Aorta (tissue), 5 donors: ENCODE measurements at places on chromosomes 11 and 22. TPM values are rescaled to one million over a fixed set of nuclear protein-coding genes. Genes with fewer than 3 reads are reported as not detected.

Gene GTSE1
- 0.55 TPM for total RNA-seq

Gene C11orf42
- not detected for total RNA-seq

Gene P2RX3
- total RNA-seq = not detected

Gene OR51V1
- not detected for total RNA-seq

Gene OR4D5
- total RNA-seq = not detected

Gene ZP1
- total RNA-seq = not detected

Gene TEX12
- total RNA-seq = 0.57 TPM

GRCh38 chr11:6556139-6556949 lies 47.1 kb downstream of the RRP8 start:
- no peak for DNase-seq

DNA sequence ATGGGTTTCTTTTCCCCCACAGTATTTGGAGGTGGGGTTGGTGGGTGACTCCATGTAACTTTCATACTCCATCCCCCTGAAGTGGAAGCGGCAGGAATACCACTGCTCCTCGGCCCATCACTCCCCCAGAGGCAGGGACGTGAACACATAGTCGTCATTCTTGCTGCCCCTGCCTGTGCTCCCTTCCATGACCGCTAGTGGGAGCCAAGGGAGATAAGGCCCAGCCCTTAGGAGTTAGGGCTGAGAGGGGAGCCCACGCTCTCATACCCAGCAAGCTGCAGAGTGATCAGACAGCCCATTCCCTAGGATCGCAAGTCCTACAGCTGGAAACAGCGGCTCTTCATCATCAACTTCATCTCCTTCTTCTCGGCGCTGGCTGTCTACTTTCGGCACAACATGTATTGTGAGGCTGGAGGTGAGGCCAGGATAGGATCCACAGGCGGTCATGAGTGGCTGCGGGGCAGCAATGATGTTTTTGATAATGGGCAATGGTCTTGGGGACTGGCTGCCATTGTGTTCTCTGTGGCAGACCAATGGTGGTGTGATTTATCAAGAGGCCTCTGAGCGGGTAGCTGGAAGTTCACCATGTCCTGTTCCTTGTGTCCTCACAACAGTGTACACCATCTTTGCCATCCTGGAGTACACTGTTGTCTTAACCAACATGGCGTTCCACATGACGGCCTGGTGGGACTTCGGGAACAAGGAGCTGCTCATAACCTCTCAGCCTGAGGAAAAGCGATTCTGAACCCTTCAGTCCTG lies 15.9 kb downstream of the RHOG start:
- peak; percentile 79 for DNase-seq

- peak; percentile 21 for DNase-seq
Measured at GRCh38 chr11:60970890-60971289, 590 bp upstream of the CD6 start.

DNA sequence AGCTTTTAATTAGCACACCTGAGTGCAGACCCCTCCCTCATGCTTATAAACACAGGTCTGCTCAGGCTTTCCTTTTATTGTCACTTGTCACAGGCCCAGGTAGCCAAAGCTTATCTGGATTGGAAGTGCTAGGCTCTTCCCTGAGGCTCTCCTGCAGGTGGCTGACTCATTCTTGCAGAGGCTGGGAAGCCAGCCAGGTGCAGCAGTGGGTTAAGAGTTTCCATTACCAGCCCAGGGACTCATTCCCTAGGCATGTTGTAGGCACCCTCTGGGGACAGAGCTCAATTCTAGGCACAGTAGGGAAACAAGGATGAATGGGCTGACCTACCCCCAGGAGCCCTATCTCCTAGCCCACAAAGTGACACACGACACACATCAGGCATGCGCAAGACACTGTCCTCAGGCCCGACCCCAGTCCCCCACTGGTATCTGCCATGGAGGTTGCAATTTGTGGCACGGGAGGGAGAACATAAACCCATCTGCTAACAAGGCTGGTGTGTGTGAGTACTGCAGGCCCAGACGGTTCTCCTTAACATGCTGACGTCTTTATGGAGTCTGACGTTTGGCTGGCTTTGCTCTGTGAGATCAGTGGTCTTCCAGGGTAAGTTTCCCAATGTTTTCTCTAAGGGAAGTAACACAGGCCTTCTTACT lies 94.2 kb downstream of the ABTB2 start:
- peak; percentile 87 for DNase-seq

DNA sequence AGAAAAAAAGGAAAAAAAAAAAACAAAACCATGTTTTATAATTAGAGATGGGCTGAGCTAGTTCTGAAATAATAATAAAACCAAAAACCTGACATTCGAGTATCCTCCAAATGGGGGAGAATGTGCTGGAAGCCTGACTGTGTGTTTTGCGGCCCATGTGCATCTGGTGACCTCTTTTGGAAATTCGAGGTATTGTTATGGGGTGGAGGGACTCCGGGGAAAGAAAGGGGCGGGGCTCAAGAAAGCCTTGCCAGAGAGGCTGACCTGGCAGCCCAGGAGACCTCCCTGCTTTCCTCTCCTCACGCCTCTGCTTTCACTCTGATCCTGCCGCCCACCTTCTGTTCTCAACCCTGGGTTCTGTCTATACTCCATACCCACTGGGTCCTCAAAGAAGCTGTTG lies 72.9 kb downstream of the CTTN start:
- DNase-seq = peak; percentile 51

GRCh38 chr11:70536051-70536877 lies 137.9 kb downstream of the CTTN start:
- peak; percentile 68 for DNase-seq

DNA sequence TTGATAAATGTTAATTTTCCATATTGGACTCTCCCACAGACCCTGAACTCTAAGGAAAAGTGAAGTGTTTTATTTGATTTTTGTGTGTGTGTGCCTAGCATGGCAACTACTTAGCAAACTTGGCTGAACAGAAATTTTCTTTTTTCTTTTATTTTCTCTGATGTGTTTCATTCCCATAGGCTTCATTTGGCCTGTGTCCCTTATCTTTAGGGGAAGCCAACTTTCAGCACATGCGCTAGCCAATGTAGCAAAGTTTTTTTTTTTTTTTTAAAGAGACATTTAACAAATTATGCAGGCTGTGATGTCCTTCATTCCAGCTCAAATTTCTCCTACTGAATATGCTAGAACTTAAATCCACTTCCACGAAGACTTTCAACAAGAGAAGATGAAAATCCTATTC lies 14.2 kb downstream of the TCF20 start:
- DNase-seq = no peak

GRCh38 chr11:19183646-19184045 lies 18.1 kb downstream of the CSRP3 start:
- DNase-seq = no peak

GRCh38 chr22:49604732-49605302 lies 222.9 kb downstream of the BRD1 start:
- DNase-seq = no peak

DNA sequence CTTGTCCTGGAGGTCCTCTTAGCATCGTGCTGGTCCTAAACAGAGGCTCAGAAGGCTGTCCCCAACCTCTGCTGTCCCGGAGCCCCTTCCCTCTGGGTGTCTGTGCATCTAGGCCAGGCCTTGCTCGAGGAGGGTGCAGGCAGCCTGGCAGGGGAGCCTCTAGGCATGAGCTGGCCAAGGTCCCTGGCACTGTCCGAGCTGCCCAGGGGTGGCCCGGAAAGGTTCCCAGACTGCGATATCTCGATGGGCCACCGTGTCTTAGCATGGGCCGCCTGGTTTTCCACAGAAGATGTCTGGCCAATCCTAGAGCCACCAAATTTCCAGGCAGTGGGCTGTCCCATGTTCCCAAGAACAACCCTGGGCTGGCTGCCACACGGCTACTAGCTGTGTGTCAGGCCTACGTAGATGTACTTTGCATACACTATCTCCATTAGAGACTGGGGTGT lies 24.6 kb upstream of the SMIM38 start:
- peak; percentile 85 for DNase-seq

DNA sequence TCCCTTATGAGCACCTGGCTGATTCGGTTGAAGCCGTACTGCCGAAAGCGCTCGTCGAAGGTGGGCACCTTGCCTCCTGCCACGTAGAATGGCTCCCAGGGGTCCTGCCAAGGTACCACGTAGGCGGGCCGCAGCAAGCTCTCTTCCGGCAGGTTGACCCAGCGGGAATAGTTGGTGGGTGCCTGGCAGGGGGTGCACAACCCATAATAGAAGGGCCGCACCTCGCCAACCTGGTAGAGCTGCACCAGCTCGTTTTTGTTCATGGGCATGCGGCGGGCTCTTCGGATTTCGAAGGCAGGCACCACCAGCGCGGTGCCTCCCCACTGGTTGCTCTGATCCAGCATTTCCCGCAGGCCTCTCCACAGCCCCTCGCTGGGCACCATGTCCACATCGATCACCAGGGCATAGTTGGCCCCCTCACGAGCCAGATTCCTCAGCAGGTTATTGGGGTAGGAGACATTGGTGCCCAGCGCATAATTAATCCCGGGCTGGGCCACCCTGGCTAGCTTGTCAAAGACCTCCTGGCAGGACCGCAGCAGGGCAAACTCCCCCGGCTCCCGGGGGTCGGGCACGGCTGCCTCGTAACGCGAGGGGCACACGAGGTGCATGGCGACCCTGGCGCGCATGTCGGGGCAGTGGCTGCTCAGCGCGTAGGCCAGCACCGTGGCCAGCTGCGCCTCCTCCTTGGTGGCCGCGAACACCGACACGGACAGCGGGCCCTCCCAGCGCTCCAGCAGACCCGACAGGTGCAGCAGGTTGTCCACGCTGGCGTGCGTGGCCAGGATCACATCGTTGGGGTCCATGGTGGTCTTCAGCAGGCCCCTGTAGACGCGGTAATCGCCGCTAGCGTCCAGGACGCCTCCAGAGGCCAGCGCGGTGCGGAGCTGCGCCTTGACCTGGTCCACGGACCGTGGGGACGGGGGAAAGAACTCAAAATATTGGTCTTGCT lies 679 bp downstream of the B4GAT1 start:
- DNase-seq = no peak

- no peak for DNase-seq
Measured at GRCh38 chr22:47083379-47083986, 321.0 kb downstream of the TBC1D22A start.

DNA sequence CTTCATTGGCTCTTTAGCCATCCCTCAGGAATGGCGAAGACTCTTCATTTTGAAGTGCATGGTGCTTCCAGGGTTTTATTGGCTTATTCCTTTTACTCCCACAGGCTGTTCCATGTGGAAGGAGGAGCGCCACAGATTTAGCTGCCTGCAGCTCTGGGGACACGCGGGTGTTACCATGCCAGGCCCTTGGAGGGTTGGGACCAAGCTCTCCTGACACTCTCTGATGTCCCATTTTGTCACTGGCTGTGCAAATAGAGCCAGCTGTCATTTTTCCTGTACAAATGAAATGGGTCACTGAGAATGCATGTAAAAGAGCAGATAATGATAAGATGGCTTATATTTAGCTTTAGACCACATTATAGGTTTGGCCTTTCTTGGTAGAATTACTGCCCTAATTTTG lies 9.2 kb downstream of the THYN1 start:
- no peak for DNase-seq

DNA sequence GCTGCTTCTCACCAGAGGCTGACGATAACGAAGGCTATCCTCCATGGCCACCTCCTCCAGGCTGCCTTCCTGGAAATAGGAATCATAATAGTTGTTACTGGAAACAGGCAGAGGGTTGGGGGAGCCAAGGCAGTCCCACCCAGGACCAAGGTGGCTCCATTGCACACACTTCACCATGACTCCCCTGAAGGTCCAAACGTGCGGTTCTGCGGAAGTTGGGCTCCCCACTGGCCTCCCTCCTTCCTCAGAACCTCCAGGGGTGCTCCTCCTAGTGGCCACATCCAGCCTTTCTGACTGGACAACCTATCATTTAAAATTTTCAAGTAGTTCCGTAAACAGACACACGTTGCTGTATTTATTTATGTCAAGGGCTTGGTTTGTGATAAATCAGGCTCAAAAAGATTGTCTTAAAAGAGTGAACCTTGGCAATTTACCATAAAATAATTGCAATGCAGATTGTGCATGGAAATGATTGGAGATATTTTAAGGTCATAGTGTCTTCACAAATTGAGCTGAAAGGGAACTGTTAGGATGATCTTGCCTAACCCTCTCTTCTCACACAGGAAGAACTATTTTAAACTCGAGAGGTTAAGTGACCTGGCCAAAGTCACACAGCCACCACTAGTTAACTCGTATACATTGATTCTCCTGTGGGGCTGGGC lies 1.4 kb upstream of the TCN2 start:
- peak; percentile 73 for DNase-seq

DNA sequence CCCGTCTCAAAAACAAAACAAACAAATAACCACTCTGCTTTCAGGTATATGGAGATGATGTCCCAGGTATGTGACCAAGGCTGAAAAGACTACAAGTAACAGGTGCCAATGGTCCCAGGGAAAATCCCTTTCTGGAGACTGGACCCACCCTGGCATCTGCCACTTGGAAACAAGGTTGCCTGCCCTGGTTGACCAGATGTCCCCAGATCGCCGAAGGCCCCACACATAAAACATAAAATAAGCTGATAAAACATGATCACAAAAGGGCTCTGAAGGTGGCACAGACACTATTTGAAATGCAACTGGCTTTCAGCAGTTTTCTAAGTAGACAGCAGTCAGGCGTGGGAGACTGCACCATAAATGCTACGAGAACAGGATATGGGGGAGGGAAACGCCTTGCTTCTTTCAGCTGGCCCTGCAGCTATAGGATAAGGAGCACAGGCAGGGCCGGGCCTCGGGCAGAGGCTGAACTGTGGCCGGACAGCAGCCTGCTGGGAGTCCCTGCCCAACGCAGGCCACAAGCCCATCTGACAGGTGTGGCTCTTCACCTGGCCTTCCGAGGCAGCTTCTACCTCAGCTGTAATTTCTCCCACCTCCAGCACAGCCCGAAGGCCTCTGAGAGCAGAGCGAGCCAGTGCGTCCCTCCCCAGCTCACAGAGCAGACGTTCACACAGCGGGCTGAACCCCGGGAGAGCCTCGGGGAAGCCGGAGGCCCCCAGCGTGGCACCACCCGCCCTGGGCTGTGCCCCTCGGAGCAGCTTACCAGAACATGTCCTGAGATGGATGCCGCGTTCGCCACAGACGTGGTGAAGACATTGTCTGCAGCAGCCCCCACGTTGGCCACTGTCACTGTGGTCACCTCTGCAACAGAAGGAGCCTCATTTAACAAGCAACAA lies 4.0 kb downstream of the DEAF1 start:
- DNase-seq = no peak

- DNase-seq = no peak
Measured at GRCh38 chr11:104198576-104198975, 34.6 kb upstream of the PDGFD start.

DNA sequence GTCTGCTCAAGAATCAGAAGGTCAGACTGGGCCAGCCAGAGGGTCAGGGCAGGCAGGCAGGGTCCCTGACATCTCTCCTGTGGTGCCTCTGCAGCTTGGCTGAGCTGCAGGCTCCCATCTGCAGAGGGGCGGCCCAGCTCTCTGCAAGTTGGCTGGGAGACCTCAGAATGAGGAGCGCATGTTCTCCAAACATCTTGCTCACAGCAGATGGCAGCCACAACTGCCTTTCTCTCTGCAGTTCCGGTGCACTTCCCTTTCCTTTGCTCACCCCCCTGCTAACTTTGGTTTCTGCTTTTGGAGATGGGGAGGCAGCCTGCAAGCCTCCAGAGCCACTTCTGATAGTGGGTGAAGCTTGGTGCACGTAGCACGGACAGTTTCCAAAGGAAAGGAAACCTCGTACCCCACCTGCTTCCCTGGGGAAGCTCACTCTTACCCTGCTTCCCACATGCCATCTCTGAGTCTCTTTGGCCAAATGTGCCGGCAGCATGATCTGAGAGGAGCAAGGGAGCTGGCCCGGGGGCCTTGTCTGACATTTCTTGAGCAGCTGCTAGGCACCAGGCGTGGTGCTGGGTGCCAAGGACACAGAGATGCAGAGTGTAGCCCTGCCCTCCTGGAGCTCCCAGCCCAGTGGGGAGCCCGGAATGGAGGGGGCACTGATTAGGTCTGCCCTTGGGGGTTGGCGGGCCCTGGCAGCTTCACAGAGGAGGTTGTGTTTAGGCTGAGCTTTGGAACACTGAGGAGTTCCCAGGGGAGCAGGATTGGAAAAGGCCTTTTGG lies 18.2 kb downstream of the DAGLA start:
- DNase-seq = no peak
